ENCODE measurements at places on chromosomes 12 and 14.

GRCh38 chr14:53570411-53571387 lies 385.9 kb downstream of the BMP4 start:
- DNase-seq: no peak

GRCh38 chr14:64209444-64210131 lies 84.6 kb downstream of the ESR2 start:
- no peak for DNase-seq

GRCh38 chr14:44531658-44532057 lies 24.6 kb upstream of the FSCB start:
- no peak for DNase-seq

DNA sequence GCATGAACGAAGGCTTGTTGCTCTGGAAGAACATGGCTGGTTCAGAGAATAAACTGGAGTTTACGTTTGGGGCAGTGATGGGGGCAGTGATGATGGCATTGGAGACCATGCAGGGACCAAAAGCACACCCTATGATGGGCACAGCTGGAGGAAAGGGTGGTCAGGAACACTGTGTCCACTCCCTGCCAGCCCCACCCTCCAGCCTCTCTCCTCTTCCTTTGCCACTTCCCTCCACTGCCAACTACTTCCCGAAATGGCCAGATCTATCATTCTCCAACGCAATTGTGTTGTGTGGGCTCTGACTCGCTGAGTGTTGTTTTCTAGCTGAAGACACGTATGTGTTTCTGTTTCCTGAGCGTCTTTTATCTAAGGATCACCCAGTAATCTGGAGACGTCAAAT lies 39.3 kb upstream of the GSG1 start:
- no peak for DNase-seq
